ENCODE measurements at places on chromosomes 7 and 10.

DNA sequence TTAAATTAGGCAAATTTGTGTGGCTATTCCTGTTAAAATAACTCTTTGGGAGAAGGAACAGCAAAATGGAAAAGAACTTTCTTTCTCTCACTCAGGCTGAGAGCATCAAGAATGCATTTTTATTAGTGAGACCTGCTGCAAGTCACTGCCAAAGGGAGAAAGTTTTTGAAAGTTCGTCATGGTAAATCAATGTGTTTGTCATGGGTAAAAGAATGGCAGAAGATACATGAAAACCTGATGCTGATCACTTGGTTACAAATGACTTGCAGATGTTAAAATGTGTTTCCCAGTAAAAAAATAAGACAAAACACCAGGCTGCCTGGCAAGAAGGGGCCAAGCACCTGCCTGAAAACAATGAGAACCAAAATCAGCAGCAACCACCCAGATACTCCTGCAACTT, 484.7 kb upstream of the NRP1 start:
- no peak for DNase-seq

DNA sequence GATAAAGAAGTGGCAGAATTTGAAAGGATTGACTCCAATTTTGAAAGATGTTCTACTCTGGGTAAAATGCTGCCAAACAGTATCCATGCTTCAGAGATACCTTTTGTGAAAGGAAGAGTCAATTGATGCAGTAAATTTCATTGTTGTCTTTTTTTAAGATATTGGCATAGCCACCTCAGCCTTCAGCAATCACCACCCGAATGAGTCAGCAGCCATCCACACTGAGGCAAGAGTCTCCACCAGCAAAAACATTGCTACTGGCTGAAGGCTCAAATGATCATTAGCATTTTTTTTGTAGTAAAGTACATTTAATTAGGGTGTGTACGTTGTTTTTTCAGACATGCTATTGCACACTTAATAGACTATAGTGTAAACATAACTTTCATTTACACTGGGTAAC, 31.7 kb upstream of the CYP26C1 start:
- DNase-seq = no peak

GRCh38 chr10:56178210-56178609, 182.8 kb downstream of the ZWINT start:
- no peak for DNase-seq

DNA sequence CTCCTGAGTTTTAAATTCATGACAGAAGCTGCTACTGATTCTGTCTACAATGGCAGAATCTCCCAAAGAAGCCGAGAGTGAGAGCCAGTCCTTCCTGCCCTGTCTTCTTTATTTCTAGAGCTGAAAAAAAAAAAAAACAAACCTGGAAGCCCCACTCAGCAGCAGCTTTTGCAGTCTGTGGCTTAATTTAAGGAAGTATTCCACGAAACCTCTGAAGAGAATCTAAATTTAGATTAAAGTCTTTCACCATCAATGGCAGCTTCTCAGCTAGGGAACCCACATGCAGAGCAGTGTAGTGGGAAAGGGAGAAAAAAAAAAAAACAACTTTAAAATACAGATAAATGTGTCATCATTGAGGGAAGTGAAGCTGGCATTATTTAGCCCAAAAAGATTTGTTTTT, 23.4 kb downstream of the SMURF1 start:
- no peak for DNase-seq

DNA sequence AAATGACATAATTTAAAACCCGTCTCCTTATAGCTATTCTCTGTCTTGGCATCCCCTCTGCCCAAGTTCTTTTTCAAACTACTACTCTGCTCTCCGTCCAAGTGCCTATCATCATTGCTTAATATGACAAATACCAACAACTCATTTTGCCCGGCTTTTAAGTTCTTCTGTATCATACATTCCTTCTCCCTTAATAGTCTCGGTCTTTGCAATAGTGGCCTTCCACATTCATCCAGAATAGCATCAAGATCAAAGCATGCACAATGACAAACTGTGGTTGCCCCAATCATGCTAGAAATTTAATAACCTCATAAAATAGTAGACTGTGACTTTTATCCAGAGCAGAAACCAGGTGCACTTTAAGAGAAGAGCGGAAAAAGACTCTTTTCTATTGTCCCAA, 198.9 kb downstream of the ETV1 start:
- no peak for DNase-seq

GRCh38 chr10:76395251-76395650, 963.8 kb downstream of the LRMDA start:
- DNase-seq = no peak

- DNase-seq = no peak
Observed at GRCh38 chr10:49357910-49358309, 38.0 kb downstream of the DRGX start.

DNA sequence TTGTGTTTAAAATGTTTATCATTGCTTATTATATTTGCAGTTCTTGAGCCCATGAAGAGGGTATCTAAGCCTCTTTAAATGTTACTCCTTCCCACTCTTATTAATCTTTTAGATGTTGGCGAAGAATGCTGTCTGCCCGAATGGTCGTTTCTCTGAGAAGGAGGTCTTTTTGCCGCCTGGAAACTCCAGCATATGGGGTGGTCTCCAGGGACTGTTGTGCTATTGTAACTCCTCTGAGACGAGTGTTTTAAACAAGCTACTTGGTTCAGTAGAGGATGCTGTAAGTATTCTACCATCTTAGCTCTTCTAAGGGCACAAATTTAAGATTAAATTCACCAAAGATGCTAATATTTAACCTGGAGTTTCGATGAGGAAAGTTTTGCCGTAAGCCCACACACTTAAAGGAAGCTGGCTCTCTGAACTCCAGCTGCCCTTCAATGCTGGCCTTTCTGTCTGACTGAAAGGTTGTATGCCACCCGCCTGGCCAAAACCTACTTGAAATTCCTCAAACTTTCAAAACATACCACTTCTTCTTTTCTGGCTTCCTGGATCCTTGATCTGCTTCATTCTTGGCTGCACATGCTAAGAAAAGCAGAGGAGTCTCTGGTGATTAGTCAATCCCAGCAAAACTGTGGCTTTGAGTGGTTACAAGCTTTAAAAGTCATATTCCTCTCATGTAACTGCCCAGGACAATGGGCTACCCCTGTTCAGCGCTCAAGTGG, 74.7 kb downstream of the ABCA13 start:
- no peak for DNase-seq

- no peak for DNase-seq
Observed at GRCh38 chr7:120462991-120463390, 190.0 kb downstream of the KCND2 start.

GRCh38 chr10:69972981-69973397, 79.7 kb upstream of the MACROH2A2 start:
- no peak for DNase-seq

DNA sequence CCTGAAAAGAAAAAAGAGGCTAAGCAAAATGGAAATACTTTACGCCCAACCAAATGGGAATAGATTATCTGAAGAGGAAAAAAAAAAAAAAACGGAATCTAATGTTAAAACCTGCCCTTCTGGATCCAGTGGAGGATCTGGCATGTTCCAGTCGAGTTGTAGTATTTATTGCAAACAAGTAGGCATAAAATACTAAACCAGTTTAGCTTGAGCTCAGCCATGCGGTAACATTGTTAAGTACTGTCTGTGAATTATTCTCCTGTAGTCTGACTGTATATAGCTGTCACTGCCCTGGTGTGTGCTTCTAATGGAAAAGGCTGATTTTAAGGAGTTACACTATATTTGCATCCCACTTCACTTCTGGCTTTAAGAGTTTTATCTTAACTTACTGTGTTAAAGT, 40.3 kb downstream of the CELF2 start:
- no peak for DNase-seq

DNA sequence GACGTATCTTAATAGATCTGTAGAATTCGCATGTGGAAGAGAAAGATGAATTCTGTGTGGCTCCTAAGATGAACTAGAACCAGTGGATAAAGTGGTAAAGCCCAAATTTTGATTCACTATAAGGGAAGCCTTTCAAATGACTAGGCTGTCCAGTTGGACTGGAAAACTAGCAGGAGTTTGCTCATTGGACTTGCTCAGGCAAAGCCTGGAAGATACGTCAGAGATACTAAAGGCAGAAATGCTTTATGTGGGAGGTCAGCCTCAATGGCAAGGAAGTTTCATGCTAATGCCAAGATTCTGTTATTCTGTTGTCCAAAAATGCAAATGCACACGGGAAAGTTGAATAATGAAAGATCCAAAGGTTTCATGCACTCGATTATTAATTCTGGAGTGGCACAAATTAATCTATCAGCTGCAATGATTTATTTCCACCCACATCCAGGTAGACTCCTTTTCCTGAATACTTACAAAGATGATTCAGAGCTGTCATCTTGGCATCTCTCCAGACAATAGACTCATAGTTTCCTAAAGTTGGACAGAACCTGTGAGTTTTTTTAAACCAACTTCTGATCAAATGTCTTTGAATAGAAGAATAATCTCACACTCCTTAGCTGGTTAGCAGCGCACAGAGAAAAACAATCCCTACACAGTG, 20.5 kb upstream of the PPP1R3C start:
- no peak for DNase-seq

DNA sequence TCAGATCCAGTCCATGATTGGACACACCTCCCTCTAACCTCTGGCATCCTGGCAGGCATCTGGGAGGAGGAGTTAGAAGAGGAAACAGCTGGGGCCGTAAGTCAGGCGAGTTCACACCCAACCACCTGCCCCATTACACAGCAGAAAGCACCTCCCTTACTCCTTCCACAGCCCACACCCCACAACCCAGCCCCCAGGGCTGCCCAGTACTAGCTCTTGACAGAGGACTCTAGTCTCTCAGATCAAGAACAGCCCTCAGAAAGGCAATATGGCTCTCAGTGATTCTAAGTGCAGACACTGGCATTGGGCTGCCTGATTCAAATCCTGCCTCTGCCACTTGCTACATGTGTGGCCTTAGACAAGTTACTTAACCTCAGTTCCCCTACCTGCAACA, 34.1 kb downstream of the KCNMA1 start:
- DNase-seq = no peak

DNA sequence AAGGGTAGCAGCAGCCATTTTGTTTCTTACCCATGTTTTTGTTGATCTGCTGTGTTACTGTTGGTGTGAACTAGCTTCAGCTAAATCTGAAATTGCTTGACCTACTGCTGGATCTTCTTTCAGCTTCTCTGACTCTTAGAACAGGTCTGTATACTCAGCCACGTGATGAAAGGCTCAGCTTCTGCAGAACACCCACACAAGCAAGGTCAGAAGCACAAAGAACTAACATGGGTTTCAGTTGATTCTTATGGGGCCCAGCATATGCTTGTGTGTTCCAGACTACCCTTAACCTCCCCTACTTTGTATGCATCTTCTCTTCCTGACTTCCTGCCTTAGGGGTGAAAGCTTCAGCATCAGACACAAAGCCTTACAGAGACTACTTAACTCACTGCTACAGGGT, 186.8 kb downstream of the HGF start:
- no peak for DNase-seq

DNA sequence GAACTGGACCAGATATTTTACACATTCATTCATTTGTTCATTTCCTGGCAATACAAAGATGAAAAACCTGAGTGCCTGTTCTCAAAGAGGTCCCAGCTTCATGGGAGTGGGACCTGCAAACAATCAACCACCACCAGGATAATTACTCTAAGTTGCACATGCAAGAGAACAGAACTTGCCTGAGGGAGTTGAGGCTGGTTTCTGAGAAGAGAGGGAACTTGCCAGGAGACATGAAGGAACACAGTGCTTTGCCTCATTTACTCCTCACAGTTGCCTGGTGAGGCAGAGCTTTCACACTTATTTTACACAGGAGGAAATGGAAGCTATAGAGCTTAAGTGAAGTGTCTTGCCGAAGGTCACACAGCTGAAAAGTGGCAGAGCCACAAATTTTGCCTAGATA, 170.1 kb downstream of the SORCS3 start:
- no peak for DNase-seq

DNA sequence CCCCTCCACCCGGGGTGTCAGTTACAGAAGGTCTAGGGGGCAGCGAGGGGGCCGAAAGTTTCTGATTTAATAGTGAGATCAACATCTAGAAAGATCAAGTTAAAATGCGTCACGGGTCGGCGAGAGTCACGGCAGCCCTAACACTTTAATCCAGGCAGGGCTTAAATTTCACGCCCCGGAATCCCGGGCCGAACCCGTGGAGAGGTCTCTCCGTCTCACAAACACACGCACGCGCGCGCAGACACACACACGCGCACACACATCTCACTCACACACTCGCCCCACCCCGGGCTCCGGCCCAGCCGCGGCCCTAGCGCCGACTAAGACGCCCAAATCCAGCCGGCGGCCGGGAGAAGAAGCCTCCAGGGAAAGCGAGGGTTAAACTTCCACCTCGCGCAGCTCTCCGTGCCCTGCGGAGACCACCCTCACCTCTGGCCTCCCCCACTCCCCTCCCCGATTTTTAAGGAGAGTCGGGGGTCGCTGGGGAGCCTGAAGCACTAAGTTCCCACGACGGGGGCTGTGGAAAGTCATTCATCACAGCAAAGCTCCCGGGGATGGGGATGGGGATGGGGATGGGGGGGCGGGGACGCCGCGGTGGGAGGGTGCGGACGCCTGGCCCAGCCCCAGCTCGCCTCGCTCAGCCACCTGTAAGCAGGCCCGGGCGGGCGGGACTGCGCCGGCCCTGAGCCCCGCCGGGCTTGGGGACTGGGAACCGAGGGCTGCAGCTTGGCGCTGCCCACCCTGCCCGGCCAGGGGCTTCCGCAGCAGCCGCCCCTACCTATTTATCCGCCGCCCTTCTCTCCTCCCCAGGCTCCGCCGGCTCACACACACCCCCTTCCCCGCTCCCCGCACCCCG, 1.6 kb downstream of the PDGFA start:
- no peak for DNase-seq

- DNase-seq = no peak
Observed at GRCh38 chr7:94049615-94050014, 45.5 kb upstream of the BET1 start.

DNA sequence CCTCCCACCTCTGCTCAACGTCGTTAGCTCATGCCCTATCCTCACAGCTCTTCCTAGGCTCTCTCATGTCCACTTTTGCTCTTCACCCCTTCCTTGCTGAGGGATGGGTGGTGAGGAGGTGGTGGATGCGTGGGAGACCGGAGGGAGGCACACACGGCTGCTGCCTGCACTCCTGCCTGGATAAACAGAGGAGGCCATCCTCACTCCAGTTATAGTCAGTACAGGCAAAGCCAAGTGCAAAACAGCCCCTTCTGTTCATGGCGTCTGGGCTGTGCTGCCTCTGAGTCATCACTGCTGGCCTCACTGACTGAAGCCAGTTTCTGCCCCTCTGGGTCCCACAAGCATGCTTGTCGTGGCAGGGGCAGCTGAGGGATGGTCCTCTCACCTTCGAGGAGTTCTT, 31.9 kb upstream of the LRRC4 start:
- DNase-seq = no peak

GRCh38 chr7:66626331-66626934, 2.2 kb upstream of the KCTD7 start:
- no peak for DNase-seq

GRCh38 chr7:133428326-133428725, 175.4 kb downstream of the EXOC4 start:
- DNase-seq = no peak

DNA sequence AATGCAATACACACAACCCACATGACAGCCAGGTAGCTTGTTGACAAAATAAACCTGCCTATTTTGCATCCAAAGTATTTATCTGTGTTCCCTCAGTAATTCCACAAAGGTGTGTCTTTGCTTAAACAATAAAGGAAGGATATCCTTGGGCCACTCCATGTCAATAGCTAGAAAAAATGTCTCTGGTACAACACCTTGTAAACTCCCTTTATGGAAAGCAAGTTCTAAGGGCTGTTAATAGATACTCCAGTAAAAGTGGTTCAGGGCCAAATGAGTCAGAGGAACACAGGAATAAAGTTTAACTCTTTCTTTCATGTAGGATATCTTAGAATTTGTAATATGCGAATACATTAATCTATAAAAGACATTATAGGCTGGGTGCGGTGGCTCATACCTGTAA, 96.9 kb upstream of the LRRTM3 start:
- no peak for DNase-seq

Data from activated CD8-positive, alpha-beta memory T cell treated with anti-CD3 and anti-CD28 coated beads for 1 hour (primary cell).